ENCODE measurements at places on chromosomes 6 and 20.

DNA sequence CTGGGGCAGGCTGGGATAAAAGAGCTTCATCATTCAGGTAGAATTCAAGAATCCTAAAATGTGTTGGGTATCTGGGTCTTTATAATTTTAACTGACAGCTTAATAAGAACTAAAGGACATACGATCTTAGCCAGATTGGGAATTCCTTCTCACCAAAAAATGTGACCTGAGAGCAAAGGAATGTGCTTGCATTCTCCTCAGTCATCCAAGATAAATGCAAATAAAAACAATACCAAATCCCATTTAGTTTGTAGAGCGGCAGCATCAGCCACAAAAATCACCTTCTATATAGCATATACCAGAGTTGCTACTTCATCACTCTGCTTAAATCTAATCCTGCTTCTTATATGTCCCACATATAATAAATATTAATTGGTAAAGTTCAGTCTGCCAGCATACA lies 16.9 kb downstream of the USP49 start:
- no peak for DNase-seq

- no peak for DNase-seq
Measured at GRCh38 chr20:21656308-21657067, 49.0 kb upstream of the PAX1 start.

- DNase-seq = no peak
Measured at GRCh38 chr6:34237316-34237721, 646 bp downstream of the HMGA1 start.

- DNase-seq = no peak
Measured at GRCh38 chr6:107794771-107795170, 29.3 kb downstream of the SCML4 start.

DNA sequence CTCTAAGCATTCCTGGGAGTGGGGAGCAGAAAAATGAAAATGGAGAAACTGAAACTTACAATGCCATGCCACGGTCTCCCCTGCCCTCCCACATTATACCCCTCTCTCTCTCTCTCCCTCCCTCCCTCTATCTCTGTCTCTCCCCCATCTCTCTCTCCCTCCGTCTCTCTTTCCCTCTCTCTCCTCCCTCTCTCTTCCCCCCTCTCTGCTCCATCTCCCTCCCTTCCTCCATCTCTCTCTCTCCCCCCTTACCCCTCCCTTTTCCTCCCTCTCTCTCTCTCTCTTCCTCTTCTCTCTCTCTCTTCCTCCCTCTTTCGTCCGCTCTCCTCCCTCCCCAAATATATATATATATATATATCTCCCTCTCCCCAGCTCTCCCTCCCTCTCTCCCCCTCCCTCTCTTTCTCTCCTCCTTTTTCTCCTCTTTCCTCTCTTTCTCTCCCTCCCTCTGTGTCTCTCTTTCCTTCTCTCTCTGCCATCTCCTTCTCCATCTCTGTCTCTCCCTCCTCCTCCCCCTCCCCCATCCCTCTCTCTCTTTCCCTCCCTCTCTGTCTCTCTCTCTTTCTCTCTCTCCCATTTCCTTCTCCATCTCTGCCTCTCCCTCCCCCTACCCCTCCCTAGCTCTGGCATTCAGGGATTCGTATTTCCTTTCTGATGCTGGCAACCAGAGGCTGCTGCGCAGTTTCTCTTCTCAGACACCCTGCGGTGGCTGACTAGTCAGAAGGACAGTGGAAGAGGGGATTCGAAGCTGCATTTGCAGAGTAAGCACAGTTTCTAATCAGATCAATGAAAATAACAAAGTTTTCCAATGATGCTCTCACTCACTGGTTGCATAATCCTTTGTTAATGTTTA lies 13.9 kb upstream of the VAPB start:
- no peak for DNase-seq

DNA sequence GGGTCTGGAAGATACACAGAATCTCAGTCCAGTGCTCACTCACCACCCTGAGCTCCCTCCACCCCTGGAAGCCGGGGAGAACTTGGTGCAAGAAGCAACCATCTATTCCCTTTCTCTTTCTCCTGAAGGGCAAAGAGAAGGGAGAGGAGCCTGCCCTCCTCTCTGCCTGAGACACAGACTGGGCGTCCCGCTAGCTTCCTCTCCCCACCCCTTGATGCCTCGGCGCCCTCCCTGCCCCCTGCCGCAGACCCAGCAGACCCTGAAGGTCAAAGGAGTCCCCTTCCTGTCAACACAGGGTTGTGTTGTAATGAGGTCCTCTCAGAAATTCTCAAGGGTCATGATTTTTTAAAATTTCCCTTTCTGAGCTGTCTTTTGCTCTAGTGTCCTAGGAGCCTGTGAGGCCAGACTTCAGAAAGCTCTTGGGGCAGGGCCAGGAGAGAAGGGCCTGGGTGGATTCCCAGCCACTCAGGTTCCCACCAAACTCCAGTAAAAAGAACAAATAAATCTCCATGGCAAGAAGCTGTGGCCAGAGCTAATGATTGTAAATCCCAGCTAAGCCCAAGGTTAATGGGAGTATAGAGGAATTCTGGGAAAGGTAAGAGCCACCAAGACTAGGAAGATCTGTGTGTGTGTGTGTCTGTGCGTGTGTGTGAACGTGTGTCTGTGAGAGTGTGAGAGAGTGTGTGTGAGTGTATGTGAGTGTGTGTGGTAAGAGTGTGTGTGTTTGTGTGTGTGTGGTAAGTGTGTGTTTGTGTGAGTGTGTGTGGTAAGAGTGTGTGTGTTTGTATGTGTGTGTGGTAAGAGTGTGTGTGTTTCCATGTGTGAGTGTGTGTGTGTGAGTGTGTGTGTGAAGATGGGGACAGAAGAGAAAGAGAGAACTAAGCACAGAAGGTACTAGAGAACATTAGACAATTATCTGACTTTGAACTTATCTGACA lies 1.1 kb upstream of the JPH2 start:
- DNase-seq = no peak

DNA sequence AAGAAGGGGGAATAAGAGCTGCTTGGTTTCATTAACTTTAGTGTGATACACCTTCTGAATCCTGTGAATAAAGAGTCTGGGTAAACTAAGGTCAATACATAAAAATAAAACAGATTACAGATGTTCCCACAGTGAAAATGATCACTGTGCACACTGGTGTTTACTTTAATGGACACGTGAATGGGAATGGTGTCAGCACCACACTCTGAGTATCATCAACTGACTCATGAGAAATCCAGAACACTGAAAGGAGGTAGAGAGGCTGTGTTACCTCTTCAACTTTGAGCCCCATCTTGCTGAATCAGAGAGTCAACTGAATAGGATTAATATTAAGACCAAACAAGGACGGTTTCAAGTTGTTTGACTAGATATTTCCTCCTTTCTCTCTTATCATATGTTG lies 75.0 kb downstream of the ELOVL4 start:
- DNase-seq = no peak

DNA sequence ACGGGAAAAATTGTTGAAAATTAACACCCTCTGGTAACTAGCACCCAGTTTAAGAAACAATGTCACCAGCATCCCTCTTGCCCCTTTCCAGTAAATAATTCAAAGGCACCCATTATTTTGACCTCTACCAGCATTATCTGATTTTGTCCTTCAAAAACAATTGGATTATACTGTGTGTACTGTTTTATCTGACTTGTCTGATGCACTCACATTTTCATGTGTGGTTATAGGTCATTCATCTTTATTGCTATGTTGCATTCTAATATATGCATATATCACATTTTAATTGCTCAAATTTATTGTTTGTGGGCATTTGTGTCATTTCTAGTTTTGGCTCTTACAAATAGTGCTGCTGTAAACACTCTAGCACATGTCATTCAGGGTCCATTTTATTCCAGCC lies 260.9 kb upstream of the PRDM1 start:
- DNase-seq = no peak

- no peak for DNase-seq
Measured at GRCh38 chr6:124226396-124226795, 422.7 kb downstream of the NKAIN2 start.

DNA sequence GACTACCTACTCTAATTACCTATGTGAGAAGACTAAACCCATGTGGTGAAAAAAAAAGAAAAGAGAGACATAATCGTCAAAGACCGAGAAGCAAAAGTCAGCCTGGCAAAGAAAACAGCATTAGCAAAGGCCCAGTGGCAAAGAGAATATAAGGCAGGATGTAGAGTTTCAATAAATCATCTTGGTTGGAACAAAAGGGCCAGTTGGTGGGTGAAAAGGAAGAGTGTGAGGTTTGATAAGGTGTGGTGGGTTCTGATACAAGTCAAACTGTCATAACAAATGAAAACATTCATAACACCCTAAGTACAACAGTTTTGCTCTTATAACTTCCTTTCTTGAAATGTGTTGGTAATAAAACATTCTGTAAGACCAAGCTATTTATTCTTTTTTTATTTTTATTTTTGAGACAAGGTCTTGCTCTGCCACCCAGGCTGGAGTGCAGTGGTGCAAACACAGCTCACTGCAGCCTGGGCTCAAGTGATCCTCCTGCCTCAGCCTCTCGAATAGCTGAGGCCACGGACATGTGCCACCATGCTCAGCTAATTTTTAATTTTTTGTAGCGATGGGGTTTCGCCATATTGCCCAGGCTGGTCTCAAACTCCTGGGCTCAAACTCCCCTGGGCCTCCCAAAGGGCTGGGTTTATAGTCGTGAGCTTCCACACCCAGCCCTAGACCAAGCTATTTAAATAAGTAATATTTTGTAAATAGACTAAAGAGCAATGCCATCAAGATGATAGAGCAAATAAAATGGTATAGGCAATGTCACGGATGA lies 18.9 kb upstream of the GTF3C6 start:
- DNase-seq = no peak

DNA sequence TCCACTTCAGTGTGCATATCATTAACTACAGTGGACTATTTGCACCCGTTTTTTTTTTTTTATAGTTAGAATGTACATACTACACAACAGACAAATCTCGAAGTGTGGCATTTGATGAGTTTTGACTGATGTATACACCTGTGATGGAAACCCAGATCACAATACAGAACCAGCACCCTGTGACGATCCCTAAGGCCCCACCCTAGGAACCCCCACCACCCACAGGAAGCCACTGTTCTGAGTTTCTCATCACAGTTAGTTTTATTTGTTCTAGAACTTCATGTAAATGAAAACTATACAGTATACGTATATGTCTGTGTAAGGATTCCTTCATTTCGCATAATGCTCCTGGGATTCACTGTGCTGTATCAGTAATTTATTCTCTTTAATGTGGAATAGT lies 102.8 kb downstream of the IRF4 start:
- no peak for DNase-seq

DNA sequence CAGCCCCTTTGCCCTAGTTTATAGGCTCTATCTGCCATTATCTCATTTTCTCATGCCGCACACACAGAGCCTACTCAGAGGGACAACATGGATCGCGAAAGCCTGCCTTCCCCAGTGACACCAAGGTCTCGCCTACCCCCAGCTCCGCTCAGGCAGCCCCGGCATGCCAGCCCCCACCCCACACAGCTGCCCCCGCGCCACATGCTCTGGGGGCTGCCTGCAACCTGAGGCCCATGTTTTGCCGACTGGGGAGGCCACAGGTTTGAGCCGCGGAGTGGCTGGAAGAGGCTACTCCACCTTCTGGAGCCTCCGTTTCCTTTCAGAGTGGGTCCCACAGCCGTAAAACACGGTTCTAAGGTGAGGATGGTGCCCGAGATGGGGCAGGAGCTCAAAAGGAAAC lies 102.1 kb downstream of the ASXL1 start:
- no peak for DNase-seq

GRCh38 chr6:3921663-3922062 lies 72.5 kb downstream of the FAM50B start:
- DNase-seq = no peak

- DNase-seq = no peak
Measured at GRCh38 chr20:58629215-58629580, 21.9 kb upstream of the STX16 start.

GRCh38 chr6:98797217-98797994 lies 37.0 kb upstream of the POU3F2 start:
- no peak for DNase-seq

- DNase-seq = no peak
Measured at GRCh38 chr6:50071921-50072320, 22.2 kb upstream of the DEFB112 start.

- no peak for DNase-seq
Measured at GRCh38 chr20:24704899-24705298, 235.5 kb downstream of the SYNDIG1 start.

DNA sequence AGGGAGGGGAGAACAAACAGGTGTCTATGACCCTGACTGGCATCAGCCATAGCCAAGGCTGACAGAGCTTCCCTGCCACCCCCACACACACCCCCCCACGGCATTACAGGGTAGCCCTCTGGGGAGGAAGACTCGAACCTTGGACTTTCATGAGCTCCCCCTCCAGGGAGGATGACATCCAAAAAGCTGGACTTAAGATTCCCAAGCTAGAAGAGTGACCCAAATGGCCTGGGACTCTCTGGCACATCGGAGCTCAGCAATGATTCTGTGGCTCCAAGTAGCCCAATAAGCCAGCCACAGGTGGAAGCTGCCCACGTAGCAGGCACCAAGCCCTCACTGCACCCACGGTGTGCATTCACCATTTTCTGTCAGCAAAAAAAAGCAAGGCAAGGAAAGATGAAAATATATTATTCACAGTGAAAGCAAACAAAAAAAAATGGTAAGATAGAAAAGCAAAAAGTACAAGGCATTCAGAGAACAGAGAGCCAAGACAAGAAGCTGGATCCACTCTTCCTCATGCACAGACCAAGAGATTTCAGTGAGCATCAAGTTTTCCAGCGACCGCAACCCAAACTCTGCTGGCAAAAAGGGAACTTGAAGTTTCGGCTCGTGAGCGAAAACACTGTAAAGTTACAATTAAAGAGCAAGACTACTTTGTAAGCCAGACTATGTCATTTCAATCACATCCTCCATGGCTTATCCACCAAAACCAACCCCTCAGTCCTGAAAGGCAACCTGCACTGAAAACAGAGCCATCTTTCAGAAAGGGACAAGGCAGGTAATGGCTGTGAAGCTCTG lies 10.9 kb downstream of the JAG1 start:
- DNase-seq = no peak

GRCh38 chr20:49432550-49432949 lies 49.9 kb downstream of the KCNB1 start:
- DNase-seq = no peak

DNA sequence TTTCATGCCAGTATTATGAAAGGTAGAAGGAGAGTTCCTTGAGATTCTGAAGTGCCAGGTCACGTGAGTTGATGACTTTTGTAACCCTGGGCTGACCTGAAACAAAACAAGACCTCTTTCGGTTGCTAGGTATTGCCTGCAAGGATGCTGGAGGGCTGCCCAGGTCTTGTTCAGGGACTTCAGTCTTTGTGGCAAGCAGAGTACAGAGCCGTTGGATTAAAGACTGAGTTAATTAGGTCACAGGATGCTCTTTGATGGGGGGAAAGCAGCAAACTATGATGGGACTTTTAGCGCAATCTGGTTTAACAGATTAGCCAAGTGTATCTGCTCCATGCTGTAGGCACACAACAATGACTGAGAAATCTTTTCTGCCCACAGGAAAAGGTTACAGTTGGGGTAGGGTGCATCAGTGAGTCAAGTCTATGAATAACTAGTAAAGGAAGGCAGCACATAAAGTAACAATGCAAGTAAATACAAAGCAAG lies 12.8 kb upstream of the ELOVL5 start:
- DNase-seq = no peak

DNA sequence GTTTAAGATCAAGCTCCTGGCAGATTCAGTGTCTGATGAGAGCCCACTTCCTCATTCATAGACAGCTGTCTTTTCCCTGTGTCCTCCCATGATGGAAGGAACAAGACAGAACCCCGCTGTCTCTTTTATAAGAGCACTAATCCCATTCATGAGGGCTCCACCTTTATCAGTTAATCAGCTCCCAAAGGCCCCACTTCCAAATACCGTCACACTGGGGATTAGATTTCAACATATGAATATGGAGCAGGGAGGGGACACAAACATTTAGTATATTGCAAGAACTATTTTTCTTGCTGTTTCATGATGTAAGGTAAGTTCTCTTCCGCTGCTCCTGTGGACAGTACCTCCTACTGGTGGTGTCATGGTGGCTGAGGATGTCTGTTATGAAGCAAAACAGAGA lies 158.3 kb upstream of the IRAK1BP1 start:
- no peak for DNase-seq
